ENCODE measurements at places on chromosomes 3 and 15.

DNA sequence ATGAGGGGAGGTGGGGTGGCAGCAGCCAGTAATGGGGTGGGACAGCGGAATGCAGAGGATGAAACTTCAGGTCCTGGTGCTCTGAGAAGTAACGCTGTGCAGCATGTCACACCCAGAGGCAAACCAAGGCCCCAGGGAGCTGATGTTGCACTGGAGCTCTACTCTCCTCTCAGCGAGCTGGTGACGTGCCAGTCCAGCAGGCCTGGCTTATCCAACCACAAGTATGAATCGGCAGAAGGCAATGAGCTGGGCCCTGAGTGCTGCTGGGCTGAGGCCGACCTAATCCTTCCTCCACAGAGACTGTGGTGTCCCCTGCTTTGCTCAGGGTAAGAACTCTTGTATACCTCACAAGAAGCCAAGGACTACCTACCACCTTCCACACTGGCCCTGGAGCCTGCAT, 30.5 kb downstream of the CD86 start:
- DNase-seq = no peak

DNA sequence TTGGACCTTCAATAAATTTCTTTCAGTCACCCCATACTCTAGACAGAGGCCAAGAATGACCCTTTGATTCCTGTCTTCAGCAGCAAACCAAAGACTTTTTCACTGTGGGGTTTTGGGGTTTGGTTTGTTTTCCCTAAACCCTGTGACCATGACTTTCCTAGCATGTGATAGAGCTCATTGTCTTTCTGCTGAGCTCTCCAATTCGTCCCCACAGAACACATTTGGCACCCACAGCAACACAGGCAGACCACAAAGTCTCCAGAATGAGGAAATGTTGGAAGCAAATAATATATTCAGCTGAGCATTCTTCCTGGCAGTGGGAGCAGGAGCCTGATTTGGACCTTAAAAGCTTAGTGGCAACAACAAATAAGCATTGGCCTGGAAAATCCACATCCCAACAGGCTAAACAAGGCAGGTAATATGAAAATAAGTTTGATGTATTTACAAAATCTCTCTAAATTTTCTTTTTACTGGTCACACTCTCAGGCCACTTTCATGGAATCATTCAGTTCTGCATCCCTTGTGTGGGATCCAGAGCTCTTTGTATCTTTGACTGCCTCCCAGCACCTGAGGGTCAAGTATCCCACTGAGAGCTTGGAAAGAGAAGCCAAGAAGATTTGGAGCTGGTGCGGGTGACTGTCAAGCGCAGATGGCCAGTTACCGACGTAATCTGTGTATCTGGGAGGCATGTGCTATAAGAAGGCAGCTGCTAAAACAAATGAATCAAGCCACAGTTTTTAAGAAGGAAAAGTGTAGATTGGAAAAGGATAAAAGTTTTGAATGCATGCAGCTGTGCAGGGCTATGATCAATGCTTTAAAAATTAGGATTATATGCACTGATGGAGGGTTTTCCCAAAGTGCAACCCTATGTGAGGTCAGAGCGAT, 36.5 kb upstream of the CPB1 start:
- no peak for DNase-seq

GRCh38 chr15:62942428-62942827, 100.1 kb upstream of the TPM1 start:
- no peak for DNase-seq

DNA sequence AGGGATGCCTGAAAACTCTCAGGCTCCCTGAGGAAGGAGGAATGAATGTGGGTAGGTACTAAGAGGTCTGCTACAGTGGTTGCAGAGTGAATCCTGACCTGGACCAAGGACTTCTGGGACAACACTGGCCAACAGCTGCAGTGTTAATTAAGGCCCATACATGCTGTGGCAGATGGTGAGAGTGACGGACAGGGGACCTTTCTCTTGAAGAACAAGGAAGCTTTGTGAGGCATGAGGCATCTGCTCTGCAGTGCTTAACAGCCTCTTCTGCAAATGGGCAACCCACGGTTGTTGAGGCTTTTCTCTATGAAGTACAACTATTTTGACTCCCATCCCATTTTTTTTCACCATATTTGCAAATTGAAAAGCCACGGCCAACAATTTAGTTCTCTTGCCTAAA, 26.6 kb upstream of the ACAN start:
- no peak for DNase-seq

- no peak for DNase-seq
These were observed 375.1 kb upstream of the DPH6 start for GRCh38 chr15:35921046-35921445.
